ENCODE measurements at places on chromosomes 1 and 21. TPM values are rescaled to one million over a fixed set of nuclear protein-coding genes. Genes with fewer than 3 reads are reported as not detected.

Gene SMCP
- total RNA-seq, result not detected

Gene YOD1
- total RNA-seq, result 4.5 TPM

DNA sequence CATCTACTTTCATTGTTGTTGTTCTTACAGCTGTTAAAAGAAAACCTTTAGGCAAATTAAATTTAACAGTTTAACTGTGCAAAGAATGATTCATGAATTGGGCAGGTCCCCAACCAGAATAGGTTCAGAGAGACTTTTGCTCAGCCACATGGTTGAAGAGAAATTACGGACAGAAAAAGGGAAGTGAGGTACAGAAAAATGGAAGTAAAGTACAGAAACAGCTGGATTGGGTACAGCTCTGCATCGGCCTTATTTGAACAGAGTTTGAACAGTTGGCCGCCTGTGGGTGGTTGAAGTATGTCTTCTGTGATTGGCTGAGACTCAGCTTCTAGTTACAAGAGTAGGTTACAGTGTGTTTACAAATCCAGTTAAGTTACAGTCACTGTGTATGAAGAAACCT lies 210.1 kb downstream of the FGGY start:
- peak; percentile 30 for DNase-seq

Gene AGMAT
- total RNA-seq, result 2.8 TPM

Gene LPAR3
- total RNA-seq, result 1.4 TPM

DNA sequence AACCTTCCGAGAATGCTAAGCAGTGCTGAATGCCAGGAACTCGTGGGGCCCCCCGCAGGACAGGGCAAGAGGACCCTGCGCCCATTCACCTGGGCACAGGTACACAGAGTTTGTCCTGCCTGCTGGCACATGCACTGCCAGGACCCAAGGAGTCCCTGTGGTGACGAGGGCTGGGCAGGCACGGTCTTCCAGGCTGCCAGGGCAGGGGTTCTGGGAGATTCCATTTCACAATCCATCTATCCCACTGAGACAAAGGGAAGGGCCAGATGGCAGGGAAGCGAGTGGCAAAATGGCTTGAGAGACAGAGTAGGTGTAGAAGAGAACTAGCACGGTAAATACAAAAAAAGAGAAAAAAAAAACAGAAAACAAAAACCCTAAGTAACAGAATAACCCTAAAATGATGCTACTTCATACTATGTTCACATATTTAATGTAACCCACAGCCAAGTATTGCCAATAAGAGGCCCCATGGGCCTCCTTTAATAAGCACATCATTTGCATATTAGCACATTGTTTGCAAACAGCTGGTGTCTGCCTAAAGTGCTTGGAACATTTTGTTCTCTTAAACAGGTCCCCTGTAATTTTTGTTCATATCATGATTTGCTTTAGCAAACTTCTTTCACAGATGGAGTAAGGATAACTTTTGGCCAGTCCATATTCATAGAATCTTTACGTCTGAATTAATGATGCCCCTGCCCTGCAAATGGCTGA lies 83.8 kb downstream of the STUM start:
- DNase-seq, result no peak

- DNase-seq, result no peak
Observed at GRCh38 chr1:70819785-70820184, 227.8 kb downstream of the PTGER3 start.

- no peak for DNase-seq
Observed at GRCh38 chr1:57363165-57363564, 60.7 kb downstream of the DAB1 start.

GRCh38 chr1:231616667-231617066 lies 9.9 kb upstream of the DISC1 start:
- DNase-seq, result no peak

Gene CATSPERE
- total RNA-seq, result 0.72 TPM

DNA sequence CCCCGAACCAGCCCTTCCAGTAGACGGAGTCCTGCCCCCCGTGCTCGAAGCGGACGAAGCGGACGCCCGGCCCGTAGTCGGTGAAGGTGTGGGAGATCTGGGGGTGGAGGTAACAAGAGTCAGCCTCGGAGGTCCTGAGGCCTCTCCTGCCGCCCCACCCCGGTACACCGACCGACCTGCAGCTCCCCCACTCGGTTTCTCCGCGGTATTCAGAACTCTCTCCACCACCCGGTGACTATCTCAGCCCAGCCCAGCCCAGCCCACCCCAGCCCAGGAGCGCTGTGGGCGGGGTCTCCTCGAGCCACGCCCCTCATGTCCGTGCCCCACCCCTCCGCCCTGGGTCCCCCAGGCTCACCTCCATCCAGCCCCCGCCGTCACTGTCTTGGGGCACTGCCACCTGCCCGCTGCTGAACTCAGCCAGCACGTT lies 5.5 kb downstream of the FBXO2 start:
- DNase-seq, result no peak

Gene FCGR3B
- total RNA-seq, result 2.0 TPM

GRCh38 chr1:216616425-216616824 lies 106.8 kb downstream of the ESRRG start:
- DNase-seq, result no peak

- peak; percentile 97 for DNase-seq
Observed at GRCh38 chr21:29024474-29025327, at the start of gene USP16. Gene USP16 (plus strand): TSS chr21:29024668. CDS start chr21:29027914, 3,246 bp downstream.

DNA sequence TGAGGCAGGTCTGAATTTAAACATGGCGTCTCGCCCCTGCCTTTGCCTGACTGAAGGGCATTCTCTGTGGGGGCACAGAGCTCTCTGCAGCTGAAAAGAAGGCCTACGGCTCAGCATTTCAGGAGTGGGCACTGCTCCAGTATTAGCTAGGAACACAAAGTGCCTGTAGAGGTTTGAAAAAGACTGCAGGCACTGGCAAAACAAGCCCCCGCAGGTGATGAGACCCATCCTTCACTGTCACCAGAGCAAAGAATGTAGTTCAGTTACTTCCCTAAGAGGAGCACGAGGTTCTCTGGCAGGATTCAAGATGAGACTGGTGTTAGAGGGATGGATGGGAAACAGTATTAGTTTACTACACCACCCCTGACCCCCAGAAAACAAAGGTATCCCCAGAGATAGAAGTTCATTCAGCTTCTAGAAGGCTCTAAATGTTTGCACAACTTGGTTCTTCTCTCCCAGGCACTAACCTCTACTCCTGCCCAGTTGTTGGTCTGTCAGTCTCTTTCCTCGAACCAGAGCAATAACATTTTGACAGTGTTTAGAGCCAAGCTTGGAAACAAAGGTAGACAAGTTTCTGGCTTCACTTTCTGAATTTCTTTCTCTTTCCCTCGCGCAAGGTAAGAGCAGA lies 101.9 kb upstream of the KCNE2 start:
- no peak for DNase-seq

Gene PADI2
- total RNA-seq, result 8.6 TPM

DNA sequence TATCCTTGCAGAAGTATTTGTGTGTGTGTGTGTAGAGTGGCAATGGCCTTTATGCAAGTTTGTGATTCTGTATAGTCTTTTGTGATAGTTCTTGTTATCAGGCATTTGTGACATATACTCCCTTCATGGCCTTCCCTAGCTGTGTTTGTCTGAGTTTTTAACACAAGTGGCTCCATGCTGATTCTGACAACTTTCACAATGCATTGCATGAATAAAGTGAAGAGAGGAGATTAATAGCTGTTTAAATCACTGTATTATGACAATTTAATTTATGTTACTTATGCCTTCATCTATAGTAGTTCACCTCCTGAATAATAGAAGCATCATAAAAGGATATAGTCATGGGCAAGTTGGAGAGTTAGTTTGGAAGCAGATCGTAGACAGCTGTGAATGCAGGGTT lies 17.2 kb upstream of the MCOLN3 start:
- no peak for DNase-seq

DNA sequence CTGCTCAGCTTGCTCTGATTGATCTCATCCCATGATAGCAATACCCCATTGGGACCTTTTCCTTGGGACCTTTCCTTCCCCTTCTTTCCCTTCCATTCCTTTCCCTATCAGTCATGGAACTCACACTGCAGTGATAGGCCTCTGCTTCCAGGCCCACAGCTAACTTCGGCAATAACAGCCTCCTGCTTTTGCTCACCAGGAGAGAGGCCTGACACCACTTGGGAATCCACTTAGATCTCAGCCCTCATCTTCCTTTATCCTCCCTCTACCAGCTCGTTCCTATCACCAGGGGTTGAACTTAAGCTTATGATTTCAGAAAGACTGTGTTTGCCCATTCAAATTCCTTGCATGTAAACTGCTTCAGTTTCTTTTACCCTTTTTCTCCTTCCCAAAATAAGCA lies 11.0 kb upstream of the TIPRL start:
- no peak for DNase-seq

- peak; percentile 73 for DNase-seq
Observed at GRCh38 chr1:21537511-21537931, 28.3 kb downstream of the ALPL start.

Gene OR2M3
- not detected for total RNA-seq

DNA sequence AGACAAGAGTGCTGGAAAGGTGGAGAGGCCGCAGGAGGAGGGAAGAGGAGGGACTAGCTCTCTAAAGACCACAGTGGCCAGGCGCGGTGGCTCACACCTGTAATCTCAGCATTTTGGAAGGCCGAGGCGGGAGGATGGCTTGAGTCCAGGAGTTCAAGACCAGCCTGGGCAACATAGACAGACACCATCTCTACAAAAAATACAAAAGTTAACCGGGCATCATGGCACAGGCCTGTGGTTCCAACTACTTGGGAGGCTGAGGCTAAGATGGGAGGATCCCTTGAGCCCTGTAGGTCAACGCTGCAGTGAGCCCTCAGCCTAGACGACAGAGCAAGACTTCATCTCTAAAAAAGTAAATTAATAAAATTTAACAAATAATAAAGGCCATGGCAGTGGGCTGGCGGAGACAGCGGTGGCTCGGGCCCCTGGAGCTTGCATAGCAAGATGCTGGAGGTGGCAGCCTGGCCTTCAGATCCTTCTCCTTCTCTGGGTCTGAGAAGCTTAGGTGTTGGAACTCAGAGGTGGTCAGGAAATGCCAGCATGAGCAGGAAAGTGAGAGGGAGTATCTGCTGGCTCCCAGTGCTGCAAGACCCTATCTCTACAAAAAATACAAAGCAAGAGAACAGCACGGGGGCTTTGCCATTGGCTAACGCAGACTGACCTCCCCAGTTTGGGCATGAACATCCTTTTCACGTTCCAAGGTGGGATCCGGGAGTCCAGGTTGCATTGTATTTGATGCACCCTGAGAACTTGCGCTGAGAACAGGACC lies 10.7 kb downstream of the WNT3A start:
- DNase-seq, result no peak

DNA sequence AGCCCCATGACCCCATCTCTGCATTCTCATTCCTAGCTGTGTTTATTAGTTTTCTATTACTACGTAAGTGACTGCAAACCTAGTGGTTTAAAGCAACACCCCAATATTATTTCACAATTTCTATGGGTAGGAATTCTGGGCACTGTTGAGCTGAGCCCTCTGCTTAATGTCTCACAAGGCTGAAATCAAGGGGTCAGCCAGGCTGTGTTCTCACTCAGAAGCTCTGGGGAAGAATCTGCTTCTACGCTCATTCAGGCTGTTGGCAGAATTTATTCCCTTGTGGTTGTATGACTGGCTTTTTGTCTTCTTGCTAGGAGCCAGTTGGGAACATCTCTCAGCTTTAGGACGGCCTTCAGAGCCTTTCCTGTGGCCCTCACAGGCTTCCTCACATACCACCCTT lies 181.0 kb downstream of the GIPC2 start:
- peak; percentile 38 for DNase-seq

DNA sequence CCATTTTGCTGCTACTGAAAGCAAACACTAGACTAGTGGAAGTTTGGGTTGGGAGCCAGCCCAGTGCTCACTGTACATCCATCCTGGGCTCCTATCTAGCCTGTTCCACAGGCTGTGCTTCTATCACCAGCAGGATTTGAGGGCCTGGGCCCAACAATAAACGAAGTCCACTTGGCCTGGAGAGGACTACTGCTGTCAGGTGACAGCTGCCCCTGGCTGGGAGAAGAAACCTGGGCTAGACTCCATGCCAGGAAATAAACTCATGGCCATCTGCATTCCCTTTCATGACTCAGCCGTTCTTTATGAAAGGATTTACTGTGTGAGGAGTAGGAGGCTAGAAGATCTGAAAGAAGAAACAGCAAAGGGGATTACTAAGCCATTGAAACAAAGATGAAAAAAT lies 35.5 kb downstream of the COLGALT2 start:
- peak; percentile 43 for DNase-seq

DNA sequence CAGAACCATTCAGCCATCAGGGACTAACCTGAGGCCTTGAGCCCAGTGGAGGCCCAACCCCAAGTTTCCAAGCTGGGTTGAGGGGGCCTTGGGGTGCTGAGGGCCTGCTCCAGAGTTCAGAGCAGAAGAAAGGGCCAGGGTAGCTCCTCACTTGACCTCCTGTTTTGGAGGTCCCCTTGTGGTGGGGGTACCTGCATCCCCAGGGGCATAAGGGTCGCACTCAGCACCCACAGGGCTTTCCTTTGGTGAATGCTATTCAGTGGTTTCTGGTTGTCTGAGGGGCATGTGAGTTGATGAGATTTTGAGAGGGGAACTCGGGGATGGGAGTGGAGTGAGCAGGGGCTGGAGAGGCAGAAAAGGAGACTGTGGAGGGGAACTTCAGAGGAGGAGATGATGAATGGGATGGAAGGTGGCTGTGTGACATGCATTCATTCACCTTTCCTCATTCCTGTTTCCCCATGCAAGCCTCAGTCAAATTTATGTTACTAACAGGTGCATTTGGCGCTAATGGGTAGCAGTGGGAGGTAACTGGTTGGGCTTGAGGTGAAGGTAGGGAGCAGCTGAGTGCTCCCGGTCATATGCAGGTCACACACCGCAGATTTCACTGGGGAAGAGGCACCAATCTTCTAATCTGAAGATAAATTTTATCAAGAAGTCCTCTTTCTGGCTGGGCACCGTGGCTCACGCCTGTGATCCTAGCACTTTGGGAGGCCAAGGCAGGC lies 50.4 kb downstream of the TEX35 start:
- no peak for DNase-seq

DNA sequence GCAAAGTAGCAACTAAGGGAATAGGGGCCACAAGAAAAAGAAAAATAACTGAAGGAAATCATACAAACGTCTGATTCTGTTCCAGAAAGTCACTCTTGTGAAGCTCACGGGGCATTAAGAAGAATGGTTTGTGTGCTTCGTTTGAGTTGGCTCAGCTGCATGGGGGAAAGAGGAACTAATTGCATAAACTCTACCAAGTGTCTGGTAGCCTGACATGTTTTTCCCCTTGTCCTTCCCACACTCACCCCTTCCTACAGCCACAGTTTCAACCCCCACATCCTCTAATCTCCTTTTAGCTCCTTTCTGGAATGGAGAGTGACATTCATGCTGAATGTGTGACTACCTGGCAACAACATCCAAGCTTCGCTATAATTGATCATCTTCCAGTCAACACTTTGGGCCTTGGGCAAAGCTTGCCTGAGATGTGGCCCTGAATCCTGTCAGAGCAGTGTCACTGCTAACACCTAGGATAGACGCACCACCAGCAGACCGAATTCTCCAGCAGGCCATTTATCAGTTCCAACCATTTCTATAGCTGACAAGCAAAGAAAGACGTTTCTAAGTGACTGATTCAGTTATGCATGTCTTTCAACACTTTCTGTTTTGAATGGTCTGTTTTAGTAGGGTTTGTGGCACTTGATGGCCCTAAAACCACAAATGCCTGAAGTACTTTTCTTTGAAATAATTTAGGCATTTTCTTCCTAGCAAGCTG lies 439.6 kb downstream of the TTLL7 start:
- no peak for DNase-seq

GRCh38 chr1:88276163-88276562 lies 407.9 kb upstream of the PKN2 start:
- no peak for DNase-seq

All from mucosa of gallbladder (tissue), 1 donor.